ENCODE measurements at places on chromosomes 5 and 9.

DNA sequence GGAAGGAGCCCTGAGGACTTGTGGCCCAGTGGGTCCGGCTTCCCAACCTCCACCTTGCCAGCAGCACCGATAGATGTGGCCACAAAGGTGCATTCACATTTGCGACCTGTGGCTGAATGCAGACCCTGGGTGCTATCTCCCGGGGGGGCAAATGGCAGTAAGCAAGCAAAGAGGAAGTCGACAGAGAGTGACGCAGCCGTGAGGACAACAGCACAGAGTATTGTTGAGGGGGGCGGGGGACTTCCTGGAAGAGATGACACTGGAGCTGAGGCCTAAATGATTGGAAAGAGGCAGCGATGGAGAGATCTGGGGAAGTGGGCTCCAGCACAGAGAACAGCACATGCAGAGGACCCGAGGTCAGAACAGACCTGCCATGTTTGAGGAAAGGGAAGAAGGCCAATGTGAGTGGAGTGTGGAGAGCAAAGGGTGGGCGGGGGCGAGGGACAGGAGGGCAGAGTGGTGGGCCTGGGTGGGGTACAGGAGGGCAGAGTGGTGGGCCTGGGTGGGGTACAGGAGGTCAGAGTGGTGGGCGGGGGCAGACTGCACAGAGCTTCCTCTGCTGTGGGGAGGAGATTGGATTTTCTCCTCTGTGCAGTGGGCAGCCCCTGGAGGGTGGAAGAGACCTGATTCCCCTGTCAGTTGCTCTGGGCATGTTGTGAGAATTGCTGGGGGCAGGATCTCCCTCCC is 42.6 kb downstream of the ADAMTS2 start:
- no peak for DNase-seq

- DNase-seq = no peak
These were observed 53.2 kb downstream of the USP20 start for GRCh38 chr9:129888293-129889121.

GRCh38 chr5:141628175-141628788 is 8.4 kb downstream of the HDAC3 start:
- DNase-seq = no peak

GRCh38 chr9:78010445-78010844 is 21.2 kb downstream of the GNAQ start:
- DNase-seq = no peak

GRCh38 chr9:91945277-91946085 is 4.5 kb downstream of the ROR2 start:
- no peak for DNase-seq

Data from pulmonary artery endothelial cell (primary cell).